ENCODE measurements at places on chromosomes 3 and 15. TPM values are rescaled to one million over a fixed set of nuclear protein-coding genes. Genes with fewer than 3 reads are reported as not detected.

ITIH3 gene
- not detected for total RNA-seq

DNA sequence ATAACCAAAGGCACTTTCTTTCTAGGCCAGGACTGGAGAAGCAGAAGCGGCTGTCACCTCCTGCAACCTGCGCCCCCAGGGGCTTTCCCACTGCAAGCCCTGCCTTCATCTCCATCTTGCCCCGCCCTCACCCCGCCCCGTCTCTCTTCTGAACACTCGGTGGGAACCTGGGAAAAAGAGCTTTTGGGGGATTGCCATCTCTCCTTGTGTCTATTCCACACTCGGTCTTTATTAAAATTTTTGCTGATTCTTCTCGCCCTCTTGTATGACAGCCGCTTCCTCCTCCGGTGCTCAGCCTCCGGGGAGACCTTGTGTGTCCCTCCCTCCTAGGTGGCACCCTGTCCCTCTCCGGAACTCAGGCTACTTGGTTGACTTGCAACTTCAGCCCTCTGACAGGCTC, 41.9 kb upstream of the SPESP1 start:
- DNase-seq = peak; percentile 56

TPRG1 gene
- 11.6 TPM for total RNA-seq

SPATA12 gene
- total RNA-seq = not detected

ACAP2 gene
- total RNA-seq = 51.9 TPM

GRCh38 chr3:161372321-161373260, 1.3 kb upstream of the SPTSSB start:
- peak; percentile 40 for DNase-seq

DNA sequence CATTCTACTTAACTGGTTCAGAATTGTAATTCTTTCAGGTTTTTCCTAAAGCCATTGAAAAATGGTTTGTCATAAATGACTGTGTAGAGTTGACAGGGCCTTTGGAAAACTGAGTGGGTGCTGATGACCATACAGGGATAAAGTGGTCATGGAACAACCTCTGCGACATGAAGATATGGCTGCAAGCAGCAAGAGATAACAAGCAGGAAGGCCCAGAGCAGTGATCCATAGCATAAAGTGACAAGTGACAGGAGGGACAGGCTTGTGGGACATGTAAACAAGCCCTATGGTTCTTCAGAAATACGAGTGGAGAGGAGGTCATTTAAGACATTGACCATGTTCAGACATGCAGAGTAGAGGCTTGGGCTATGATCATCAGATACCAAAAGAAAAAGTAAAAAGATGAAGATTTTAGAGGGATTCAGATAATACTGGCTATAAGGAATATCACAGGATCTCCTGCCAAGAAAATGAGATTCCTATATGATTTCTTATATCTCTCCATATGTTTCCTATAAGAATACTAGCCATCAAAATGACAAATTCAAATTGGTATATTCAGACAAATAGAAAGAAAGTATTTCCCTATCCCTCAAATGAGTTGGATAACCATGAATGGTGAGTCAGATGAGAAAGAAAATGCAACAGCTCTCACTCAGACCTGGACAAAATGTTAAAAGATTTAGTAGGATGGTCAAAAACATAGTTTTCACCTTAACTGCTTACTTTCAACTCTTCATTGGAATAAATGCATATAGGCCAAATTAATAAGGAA, 827.6 kb upstream of the CFAP20DC start:
- DNase-seq = no peak

MUC4 gene
- total RNA-seq = 0.09 TPM

FETUB gene
- not detected for total RNA-seq

DNA sequence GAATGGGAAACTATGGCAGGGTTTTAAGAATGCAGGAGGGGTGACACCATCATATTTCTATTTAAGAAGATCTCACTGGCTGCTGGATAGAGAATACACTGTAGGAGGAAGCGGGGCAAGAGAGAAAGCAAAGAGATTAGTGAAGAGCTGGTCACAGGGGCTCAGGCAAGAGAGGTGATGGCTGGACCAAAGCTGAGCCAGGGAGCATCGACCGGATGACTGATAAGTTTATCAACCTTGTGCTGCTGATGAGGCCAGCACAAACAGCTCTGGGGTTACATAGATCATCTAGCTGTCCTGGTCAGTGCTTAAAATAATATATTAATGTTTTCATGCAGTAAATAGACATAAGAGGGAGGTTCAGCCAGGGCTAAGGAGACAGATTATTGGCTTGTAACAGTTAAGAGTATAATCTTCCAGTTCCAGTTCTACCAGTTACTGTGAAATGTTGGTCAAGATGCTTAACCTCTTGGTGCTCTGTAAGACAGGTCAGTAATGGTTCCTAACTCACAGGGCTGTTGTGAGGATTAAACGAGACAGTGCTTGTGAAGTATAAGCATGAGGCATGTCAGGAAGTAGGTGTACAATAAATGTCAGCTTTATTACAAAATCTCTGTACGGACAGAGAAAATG, 201.0 kb upstream of the FEZF2 start:
- no peak for DNase-seq

CHRD gene
- 0.23 TPM for total RNA-seq

DNA sequence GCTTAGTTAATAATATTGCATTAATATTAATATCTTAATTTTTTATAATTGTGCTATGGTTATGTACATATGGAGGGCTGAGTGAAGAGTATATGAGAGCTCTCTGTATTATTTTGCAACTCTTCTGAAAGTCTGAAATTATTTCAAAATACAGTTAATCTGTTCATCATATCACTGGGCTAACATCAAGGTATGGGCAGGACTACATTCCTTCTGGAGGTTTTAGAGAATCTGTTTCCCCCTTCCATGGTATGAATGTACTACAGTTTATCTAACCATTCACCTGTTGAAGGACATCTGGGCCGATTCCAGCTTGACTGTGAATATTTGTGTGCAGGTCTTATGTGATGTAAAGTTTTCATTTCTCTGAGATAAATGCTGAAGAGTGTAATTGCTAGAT, 5.1 kb downstream of the IL20RB start:
- DNase-seq = no peak

DENND4A gene
- total RNA-seq = 43.5 TPM

- DNase-seq = no peak
Observed at GRCh38 chr3:519026-519425, 322.5 kb downstream of the CHL1 start.

GRCh38 chr3:46675426-46675825, 18.1 kb downstream of the ALS2CL start:
- peak; percentile 2 for DNase-seq

GRCh38 chr3:49244581-49245205, 32.3 kb downstream of the C3orf62 start:
- peak; percentile 11 for DNase-seq

BUB1B gene
- total RNA-seq = 95.3 TPM

PLSCR2 gene
- total RNA-seq = not detected

DNA sequence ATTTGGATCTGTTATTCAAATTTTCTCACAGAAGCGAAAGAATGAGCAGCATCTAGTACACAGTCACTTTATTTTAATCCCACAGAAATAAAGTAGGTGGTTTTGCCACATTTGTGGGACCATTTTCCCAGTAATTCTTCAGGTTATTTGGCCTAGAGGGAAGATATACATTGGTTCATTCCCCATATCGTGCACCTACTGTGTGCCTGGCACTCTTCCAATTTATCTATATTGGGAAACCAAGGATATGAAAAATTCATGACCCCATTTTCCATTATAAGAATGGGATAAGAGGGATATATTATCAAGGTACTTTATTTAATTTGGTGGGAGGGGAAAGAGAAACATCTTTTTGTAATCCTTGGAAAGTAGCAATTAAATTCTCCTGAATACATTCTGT, 35.1 kb downstream of the TRIP4 start:
- no peak for DNase-seq

DNA sequence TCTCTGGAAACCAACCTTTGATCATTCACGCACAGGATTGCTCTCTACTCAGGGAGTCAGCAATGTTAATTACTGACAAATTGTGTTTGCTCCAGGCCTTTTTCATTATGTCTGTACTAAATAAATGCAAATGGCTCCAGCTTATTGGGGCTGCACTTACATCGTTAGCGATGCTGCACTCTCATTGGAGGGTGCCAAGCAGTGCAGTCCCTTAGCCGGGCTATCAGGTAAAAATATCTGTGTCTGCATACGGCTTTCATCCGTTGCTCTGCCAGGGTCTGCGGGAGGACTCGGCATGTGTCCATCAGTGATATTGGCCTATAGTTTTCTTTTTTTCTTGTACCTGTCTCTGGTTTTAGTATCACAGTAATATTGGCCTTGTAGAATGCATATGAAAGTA, 471.5 kb upstream of the CADM2 start:
- no peak for DNase-seq

GRCh38 chr3:63819151-63819398, at the start of gene C3orf49:
Gene C3orf49, plus strand, starts transcription at chr3:63819299. Its CDS starts 173 bp downstream, at chr3:63819472.
- DNase-seq = no peak

GRCh38 chr15:48109856-48110531, 10.8 kb upstream of the SLC24A5 start:
- no peak for DNase-seq

SLC22A13 gene
- 0.21 TPM for total RNA-seq

- peak; percentile 52 for DNase-seq
Observed at GRCh38 chr3:122795674-122796195, 866 bp downstream of the SLC49A4 start.

DNA sequence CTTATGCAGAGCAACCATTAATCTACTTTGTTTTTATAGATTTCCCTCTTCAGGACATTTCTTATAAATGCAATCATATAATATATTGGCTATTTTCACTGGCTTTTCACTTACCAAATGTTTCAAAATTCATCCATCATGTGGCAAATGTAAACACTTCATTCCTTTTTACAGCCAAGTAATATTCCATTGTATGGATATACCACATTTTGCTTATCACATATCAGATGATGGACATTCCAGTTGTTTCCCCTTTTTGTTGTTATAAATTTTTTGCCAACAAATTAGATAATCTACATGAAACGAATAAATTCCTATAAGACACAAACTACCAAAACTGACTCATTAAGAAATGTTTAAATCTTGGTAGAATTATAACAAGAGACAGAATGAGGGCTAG, 79.8 kb upstream of the CSPG5 start:
- no peak for DNase-seq

CATSPER2 gene
- 1.9 TPM for total RNA-seq

DNA sequence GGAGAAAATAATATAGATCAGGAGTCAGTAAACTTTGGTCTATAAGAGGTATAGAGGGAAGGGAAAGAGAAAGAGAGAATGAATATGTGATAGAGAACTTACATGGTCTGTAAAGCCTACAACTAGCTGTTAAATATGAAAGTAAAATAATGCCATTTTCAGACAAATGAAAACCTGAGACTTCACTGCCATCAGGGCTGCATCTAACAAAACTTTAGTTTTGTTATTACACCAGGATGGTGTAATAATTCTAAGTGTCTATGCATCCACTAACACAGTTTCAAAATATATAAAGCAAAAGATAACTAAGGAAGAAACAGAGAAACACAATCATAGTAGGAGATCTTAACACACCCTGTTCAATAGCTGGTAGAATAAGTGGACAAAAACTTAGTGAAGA, 217.7 kb downstream of the KLF13 start:
- no peak for DNase-seq

GATA2 gene
- total RNA-seq = 0.07 TPM

GRCh38 chr15:66067687-66068086, 185.9 kb downstream of the MEGF11 start:
- no peak for DNase-seq

GRCh38 chr3:22113453-22113852, 362.4 kb upstream of the ZNF385D start:
- DNase-seq = no peak

LIPH gene
- not detected for total RNA-seq

- DNase-seq = no peak
Observed at GRCh38 chr3:68874551-68875348, 57.6 kb downstream of the TAFA4 start.

DNA sequence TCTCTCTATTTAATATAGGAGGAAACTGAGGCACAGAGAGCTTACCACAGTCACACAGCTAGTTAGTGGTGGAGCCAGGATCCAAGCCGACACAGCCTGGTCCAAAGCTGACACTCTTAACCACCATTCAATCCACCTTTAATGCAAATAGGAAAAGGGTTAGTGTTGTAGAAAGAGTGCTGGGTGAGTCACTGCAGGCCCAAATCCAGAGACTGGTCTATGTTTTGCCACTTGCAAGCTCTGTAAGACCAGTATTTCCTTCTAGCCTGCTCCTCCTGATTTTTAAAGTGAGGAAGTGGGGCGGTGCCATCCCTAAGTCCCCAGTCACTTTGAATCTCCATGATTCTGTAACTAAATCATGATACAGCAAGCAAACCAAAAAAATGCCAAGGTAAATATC, 111.0 kb downstream of the MECOM start:
- no peak for DNase-seq

CNTN6 gene
- total RNA-seq = not detected

- DNase-seq = no peak
Observed at GRCh38 chr3:82265747-82266146, 504.3 kb upstream of the GBE1 start.

DNA sequence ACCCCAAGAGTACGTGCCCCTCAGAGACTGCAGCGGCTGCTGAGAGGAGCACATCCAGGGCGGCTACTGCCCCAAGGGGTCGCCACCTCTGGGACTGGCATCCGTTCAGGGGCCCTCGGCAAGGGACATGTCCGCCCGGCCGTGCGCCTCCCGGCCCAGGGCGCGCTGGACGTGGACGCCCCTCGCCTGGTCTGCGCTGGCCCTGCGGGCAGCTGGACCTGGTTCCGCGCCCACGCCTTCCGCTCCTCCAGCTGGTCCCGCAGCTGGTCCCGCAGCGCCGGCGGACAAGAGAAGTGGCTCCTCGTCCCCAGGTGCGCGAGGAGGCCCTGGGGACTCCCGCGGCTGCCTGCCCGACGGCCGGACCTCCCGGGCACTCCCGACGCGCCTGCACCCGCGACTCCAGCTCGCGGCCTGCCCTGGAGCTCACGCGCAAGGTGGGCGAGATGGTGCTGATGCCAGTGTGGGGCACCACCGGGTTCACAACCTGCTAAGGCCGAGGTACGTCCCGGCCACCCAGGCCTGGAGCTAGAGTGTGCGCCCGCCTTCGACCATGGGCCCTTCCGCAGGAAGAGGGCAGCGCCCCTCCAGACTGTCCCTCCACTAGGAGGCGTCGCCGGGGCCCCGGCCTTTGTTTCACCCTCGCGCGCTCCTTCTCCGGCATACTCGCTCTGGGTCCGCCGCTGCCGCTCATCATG, 14.4 kb upstream of the GP9 start:
- DNase-seq = peak; percentile 25

GXYLT2 gene
- 0.07 TPM for total RNA-seq

DNA sequence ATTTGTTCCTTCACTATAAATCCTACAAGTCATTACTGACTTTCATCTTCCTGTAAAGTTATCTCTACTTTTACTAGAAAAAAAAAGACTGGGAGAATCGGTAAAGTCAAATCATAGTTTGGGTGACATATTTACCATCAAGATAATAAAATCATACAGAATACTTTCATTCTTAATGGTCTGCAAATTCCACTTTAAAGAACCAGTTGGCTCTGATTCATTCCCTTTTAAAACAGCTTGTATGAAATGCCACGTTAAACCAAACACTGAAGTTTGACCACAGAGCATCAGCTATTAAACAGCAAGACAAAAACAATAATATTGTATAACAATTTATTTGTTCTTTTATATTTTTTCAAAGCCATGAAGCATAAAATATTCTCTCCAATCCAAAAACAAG, 100.7 kb downstream of the FBN1 start:
- no peak for DNase-seq

- no peak for DNase-seq
Observed at GRCh38 chr15:61517776-61518175, 288.7 kb upstream of the RORA start.

Data from activated CD4-positive, alpha-beta T cell treated with anti-CD3 and anti-CD28 coated beads for 36 hours (primary cell).